Naive thymus-derived CD4-positive, alpha-beta T cell (primary cell): ENCODE measurements at places on chromosomes 13 and 19. TPM values are rescaled to one million over a fixed set of nuclear protein-coding genes. Genes with fewer than 3 reads are reported as not detected.

The NLRP4 gene
- total RNA-seq: not detected

The ABHD17A gene
- total RNA-seq: 175 TPM

The KCNC3 gene
- 11.1 and 11.6 TPM in 2 replicates for total RNA-seq

The IGLON5 gene
- not detected for total RNA-seq

The CGB1 gene
- not detected for total RNA-seq

The CGB8 gene
- not detected in 2 replicates for total RNA-seq

The TSSK6 gene
- 9.9 TPM for total RNA-seq

The ZNF708 gene
- total RNA-seq: 23.7 TPM

The TLE2 gene
- total RNA-seq: 14.3 TPM

- DNase-seq: peak; percentile 55
- no peak overlapping the region for H3K4me3 ChIP-seq
- H3K27ac ChIP-seq: no peak overlapping the region
- H3K4me1 ChIP-seq: peaks cover 47% of the 10 kb centered on the region
- H3K36me3 ChIP-seq: no peaks in the 10 kb centered on the region
Observed at GRCh38 chr19:40598121-40598917, 2.9 kb upstream of the LTBP4 start.

- H3K36me3 ChIP-seq: peaks cover 100% of the 10 kb centered on the region
- H3K27ac ChIP-seq: no peak overlapping the region
- no peak overlapping the region for H3K4me3 ChIP-seq
- no peak for DNase-seq
- H3K27me3 ChIP-seq: no peaks in the 10 kb centered on the region
Observed at GRCh38 chr19:55691561-55692481, 16.8 kb downstream of the EPN1 start.

DNA sequence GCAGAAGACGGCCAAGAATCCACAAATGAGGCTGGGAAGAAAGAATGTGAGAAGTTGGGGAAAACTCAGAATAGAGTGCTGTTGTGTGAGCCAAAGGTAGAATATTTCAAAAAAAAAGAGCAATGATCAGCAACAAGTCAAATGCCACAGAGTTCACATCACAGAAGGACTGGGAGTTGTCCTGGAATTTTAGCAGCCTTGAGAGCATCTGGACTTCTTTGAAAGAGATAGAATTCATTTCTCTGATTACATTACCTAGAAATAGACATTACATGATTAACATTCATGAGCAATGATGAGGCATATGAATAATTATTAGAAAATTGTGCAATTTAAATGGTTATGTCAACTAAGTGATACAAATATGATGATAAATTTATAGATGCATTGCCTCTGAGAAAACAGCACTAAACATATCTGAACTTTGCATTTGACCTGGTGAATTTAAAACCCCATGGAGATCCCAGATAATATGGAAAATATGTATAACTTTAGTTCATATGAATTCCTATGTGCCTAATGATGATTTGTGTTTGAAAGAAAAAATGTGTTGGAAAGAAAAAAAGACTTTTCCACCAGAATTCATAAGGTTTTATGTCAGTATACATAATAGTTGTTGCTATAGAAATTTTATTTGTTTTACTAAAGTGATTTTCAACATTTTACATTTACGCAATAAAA lies 186.2 kb downstream of the POSTN start:
- H3K36me3 ChIP-seq: no peaks in the 10 kb centered on the region
- DNase-seq: no peak
- H3K27ac ChIP-seq: no peak overlapping the region
- H3K27me3 ChIP-seq: no peaks in the 10 kb centered on the region
- no peak overlapping the region for H3K4me3 ChIP-seq

GRCh38 chr13:84973661-84974060 lies 825.6 kb downstream of the SLITRK6 start:
- DNase-seq: no peak
- no peaks in the 10 kb centered on the region for H3K36me3 ChIP-seq
- no peak overlapping the region for H3K27ac ChIP-seq
- no peaks in the 10 kb centered on the region for H3K27me3 ChIP-seq
- H3K4me3 ChIP-seq: no peak overlapping the region

- H3K4me3 ChIP-seq: no peak within 1 kb of the TSS
- no peaks in the 10 kb centered on the region for H3K4me1 ChIP-seq
- no peak for DNase-seq
- H3K27ac ChIP-seq: no peak within 1 kb of the TSS
Observed at GRCh38 chr13:53028637-53029203, at the start of gene OLFM4. Gene OLFM4 (plus strand): TSS chr13:53028813. CDS start chr13:53028837, 24 bp downstream.

DNA sequence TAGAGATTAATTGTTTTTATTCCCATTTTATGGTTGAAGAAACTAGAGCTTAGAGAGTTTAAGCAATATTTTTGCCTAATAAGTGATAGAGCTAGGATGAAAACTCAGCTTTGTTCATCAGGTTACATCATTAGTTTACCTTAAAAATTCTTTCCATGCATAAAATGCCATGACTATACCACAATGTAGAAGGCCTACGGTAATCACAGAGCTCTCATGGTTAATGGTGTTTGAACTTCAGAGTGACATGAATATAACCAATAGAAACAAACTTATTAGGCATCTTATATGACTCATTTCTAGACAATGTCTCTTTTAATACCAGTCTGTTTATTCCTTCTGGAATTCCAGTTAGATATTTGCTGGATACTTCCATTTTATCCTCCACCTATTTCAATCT lies 78.5 kb downstream of the FGF9 start:
- DNase-seq: no peak
- H3K4me1 ChIP-seq: no peaks in the 10 kb centered on the region
- H3K36me3 ChIP-seq: no peaks in the 10 kb centered on the region
- no peak overlapping the region for H3K4me3 ChIP-seq

DNA sequence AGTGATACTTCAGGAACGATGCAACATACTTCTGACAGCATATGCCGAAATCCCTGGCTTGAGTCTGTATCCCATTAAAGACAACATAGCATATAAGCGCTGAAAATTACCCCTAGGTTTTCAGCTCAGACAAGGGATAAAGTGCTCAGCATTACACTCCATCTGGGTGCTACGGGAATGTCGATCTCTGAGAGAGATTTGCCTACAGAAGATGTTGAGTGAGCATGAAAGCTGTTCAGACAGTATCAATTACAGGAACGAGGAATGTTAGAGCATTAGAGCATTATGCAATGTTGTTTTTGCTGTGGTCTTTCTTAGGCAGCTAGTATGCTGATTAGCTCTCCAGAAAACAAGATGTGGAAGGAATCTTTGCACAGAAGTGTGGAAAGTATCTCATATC lies 484.5 kb downstream of the LIG4 start:
- DNase-seq: no peak
- H3K4me1 ChIP-seq: no peaks in the 10 kb centered on the region

DNA sequence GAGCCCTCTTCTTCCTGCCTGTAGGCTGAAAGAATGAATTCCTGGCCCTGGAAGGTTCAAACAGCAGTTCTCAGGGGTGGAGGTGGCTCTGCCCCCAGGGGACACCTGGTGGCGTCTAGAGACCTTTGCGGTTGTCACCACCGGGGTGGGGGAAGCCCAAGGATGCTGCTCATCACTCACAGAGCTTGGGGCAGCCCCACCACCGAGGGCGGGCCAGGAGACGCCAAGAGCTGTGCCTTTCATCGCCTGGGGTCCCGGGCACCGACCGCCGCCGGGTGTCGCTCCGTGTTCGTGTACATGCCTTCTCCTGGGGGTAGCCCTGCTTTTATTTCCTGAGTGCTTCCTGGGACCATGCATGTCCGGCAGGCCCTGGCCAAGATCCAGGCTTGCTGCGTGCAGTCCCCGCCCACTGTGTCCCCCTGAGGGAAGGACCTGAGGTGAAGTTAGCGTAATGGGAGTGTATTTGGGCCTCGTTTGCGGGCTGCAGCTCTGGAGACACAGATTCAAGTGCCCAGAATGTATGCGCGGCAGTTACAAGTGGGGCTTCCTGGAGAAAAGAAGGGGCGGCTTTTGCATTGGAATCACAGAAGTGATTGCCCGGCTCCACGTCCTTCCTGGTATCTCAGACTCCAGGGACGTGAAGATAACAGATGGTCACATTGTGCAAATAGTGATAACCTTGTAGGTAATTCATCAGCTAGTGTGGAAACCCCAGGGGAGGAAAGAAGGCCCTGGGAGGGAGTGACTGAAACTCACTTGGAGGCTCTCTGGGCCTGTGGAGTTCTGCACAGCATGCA lies 7.8 kb downstream of the DOT1L start:
- H3K4me1 ChIP-seq: peaks cover 14% of the 10 kb centered on the region
- peak overlapping the region; percentile 60 for H3K27ac ChIP-seq
- peak; percentile 27 for DNase-seq
- no peak overlapping the region for H3K4me3 ChIP-seq
- no peaks in the 10 kb centered on the region for H3K27me3 ChIP-seq

DNA sequence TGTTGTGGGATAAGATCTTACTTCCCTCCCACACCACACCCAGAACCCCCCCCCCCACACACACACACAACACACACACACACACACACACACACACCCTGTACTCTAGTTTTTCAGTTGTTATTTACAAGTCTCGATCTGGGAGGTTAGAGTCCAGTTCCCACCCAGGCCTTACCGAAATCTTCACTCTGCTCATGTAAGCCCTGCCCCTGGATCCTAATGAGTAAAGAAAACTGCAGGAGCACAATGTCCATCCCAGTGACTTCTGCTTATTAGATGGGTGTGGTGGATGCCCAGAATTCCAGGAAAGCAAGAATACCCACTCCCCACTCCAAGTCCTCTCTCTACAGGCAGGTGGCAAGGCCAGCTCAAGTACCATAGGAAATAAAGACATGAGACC lies 23.0 kb downstream of the STARD13 start:
- H3K36me3 ChIP-seq: no peaks in the 10 kb centered on the region
- no peak overlapping the region for H3K27ac ChIP-seq
- H3K4me1 ChIP-seq: no peaks in the 10 kb centered on the region
- DNase-seq: no peak

GRCh38 chr13:66483712-66484111 lies 746.4 kb downstream of the PCDH9 start:
- DNase-seq: no peak
- H3K4me1 ChIP-seq: no peaks in the 10 kb centered on the region
- H3K27me3 ChIP-seq: no peaks in the 10 kb centered on the region
- H3K27ac ChIP-seq: no peak overlapping the region
- no peak overlapping the region for H3K4me3 ChIP-seq

DNA sequence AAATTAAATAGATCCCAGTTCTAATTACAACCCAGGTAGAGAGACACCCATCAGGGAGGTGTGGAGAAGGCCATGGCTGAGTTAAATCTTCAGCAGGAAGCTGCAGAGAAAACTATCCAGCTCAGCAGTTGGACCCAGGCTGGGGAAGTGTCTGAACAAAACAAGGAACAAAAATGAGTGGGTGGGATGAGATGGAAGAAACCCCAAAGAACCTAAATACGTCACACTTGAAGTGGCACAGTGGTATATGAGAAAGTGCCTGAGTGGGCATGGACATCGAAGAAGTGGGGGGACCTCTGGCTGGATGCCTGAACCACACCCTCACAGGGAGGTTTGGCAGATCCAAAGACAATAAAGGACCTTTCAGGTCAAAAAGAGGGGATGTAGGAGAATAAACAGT lies 3.5 kb upstream of the EPHX3 start:
- no peak overlapping the region for H3K27ac ChIP-seq
- DNase-seq: no peak
- no peaks in the 10 kb centered on the region for H3K27me3 ChIP-seq
- H3K4me1 ChIP-seq: peaks cover 5% of the 10 kb centered on the region

GRCh38 chr13:113929628-113930615 lies 44.0 kb downstream of the C13orf46 start:
- no peak overlapping the region for H3K4me3 ChIP-seq
- no peak for DNase-seq
- no peak overlapping the region for H3K27ac ChIP-seq
- H3K27me3 ChIP-seq: peaks cover 5% of the 10 kb centered on the region
- peaks cover 14% of the 10 kb centered on the region for H3K4me1 ChIP-seq
- no peaks in the 10 kb centered on the region for H3K36me3 ChIP-seq

GRCh38 chr13:96793404-96793755 lies 200.9 kb downstream of the OXGR1 start:
- H3K27me3 ChIP-seq: no peaks in the 10 kb centered on the region
- DNase-seq: no peak
- no peak overlapping the region for H3K4me3 ChIP-seq

GRCh38 chr13:27826379-27827353 lies 34.4 kb downstream of the GSX1 start:
- H3K36me3 ChIP-seq: no peaks in the 10 kb centered on the region
- no peak overlapping the region for H3K27ac ChIP-seq
- H3K4me1 ChIP-seq: no peaks in the 10 kb centered on the region

DNA sequence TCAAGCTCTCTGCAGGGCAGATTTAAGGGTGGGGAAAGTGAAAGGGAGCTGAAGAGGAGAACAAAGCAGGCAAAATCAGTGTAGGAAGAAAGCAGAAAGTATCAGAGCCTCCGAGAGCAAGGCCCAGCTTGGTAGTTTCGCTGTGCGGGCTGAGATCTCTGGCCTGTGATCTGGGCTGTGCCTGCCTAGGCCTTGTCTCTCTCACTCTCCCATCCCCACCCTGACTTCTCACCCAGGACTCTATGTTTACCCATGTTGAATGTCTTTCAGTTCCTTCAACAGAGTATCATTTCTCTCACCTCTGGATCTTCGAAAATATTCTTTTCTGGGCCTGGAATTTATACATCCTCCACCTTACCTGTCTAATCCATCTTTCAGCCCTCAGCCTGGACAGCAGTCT lies 391.3 kb downstream of the FOXO1 start:
- no peak for DNase-seq
- H3K4me1 ChIP-seq: peaks cover 4% of the 10 kb centered on the region
- H3K27me3 ChIP-seq: no peaks in the 10 kb centered on the region
- no peak overlapping the region for H3K27ac ChIP-seq

DNA sequence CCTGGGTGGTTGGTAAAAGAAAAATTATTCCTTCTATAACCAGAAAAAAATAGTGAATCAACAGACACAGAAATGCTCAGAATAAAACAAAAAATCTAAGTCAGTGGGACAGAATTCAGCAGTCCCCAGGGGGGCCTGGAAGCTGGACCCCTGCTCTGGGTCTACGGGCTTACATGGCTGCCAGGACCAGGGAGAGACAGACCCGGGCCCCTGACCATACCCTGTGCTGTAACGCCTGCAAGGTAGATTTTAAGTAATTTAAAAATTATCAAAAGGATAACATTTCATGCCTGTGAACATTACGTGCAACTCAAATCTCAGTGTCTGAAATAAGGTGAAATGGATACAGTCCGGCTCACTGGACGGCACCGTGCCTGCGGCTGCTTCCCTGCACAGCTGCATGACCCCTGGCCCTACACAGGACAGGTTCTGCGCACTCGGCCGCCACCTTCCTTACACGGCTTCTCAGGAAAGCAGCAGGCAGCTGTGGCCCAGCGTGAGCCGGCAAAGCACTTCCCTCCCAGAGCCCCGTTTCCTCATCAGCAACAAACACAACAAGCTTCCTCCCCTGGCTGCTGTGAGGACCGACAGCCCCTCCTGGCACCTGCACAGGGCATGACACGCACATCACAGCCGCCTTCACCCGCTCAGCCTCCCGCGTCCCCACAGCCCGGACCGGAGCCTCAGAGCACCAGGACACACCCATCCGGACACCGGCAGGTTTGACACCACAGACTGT lies 22.2 kb downstream of the RASA3 start:
- peak overlapping the region; percentile 59 for H3K4me3 ChIP-seq
- H3K27me3 ChIP-seq: no peaks in the 10 kb centered on the region
- H3K4me1 ChIP-seq: peaks cover 93% of the 10 kb centered on the region

- H3K27me3 ChIP-seq: peaks cover 2% of the 10 kb centered on the region
- DNase-seq: no peak
- H3K36me3 ChIP-seq: no peaks in the 10 kb centered on the region
- H3K4me3 ChIP-seq: no peak overlapping the region
Observed at GRCh38 chr13:50085063-50085462, 69.8 kb downstream of the KCNRG start.

- DNase-seq: no peak
- no peaks in the 10 kb centered on the region for H3K4me1 ChIP-seq
- no peaks in the 10 kb centered on the region for H3K27me3 ChIP-seq
- no peaks in the 10 kb centered on the region for H3K36me3 ChIP-seq
- no peak overlapping the region for H3K4me3 ChIP-seq
Observed at GRCh38 chr13:33087790-33088189, 71.6 kb downstream of the KL start.
